Hypothalamus (tissue), 51 donors: ENCODE measurements at places on chromosomes 4 and X.

DNA sequence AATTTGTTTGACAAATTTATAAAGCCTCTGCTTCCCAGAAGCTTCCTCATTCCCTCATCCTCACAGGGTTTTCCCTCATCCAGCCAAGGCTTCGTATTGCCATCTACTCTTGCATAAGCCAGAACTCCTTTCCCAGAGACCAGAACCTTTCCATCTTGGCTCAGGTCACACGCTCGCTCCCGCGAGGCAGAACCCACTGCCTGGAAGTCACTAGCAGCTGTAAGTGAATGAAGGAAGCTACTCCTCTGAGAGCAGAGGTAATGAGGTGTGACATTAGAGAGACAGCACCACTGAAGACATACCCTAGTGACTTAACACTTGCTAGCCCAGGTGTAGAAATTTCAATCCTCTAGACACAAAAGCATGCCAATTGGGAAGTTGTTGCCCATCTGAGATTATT, 52.5 kb downstream of the LHFPL1 start:
- DNase-seq = no peak

DNA sequence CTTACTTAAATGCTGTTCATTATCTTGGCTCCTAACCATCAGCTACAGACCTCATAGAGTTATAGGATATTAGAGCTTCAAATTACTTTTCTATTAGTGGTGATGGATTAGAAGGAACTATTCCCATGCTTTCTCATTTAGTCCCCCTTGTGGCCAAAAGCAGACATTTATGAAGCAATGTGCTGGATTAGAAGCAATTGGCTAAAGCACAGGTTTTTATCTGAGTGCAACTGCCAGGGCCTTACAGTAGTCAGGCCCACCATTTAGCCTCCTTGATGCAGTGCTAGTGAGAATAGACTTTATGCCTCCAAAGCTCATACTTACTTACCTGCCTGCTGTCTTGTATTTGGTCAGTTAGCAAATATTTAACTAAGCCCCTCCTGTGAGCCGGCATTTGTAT, 93.0 kb downstream of the TSPAN7 start:
- DNase-seq = no peak

DNA sequence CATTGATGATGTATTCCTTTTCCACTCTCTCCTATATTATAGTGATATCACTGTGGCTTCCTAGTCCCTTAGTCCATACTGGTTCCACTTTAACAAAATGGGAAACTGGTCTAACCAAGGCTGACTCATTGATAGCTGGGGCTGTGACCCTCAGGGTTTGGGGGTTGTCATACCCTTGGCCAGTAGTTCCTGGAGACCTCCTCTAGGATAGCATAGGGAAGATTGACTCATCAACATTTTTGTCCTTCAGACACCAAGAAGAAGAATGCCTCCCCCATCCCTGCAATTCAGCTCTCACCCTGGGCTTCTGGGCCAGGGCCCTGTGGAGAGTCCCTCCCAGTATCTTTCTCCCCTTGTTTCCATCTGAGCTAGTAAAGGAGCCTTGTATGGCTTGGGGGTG, 68.8 kb upstream of the PRPS1 start:
- no peak for DNase-seq

DNA sequence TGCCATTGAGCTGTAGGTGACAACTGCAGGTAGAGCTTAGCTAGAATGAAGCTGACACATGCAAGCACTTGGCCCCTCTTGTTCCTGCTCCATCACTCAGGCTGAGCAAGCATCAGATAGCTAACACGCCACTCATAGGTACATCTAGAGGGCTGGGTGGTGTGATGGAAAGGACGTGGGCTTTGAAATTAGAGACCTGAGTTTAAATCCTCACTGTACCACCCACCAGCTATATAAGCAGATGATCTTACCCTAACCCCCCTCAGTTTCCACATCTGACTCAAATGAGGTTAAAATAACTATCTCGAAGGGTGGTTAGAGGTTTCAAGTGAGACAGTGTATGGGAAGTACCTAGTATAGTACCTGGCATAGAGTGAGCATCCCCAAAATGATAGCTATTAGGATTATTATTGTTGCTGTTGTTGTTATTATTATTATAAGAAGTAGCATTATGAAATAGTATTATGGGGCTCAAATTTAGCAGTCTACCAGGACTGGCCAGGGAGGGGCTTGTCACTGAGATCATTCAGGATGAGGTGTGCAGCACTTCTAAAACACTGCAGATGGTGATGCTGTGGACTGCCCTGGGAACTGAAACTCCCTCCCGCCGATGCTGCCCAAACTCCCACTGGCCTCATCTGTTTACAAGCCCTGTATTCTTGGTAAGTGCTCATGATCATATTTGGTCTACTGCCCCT, 59.0 kb downstream of the REELD1 start:
- DNase-seq = no peak

- no peak for DNase-seq
Observed at GRCh38 chrX:110310896-110311295, 7.0 kb downstream of the AMMECR1 start.

GRCh38 chrX:12921886-12922598, 15.6 kb downstream of the TLR8 start:
- no peak for DNase-seq

DNA sequence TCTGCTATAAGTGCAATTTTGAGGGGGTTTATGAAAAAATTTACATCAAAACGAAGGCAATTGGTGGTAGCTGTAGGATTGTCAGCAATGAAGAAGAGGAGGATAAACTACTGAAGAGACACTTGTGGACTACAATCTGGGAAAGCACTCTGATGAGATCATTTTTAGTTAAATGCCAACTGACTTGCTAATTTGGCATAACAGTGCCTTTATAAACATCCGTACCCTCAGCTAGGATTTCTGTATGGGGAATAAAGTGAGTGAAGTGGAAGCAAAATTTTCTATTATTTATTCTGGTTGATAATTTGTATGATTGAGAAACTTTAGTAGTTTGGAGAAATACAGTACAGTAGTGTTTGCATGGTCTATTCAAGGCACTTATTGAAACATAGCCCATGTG, 11.2 kb upstream of the GNRHR start:
- DNase-seq = no peak

DNA sequence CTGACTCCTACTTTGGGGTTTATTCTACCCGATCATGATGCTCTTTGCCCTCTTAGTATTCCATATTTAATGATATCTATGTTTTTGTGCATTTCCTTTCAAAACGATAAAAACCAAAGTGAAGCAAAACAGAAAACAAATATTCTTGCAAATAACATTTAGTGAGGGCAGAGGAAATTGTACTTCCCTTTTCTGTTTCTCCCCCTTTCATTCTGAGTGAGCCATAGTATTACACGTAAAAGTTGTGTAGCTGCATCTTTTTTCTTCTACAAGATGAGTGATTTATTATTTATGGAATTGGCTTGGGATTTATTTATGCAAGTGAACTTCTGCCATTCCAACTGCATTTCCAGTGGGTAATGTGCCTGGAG, 109.9 kb downstream of the AFF2 start:
- DNase-seq = no peak
